ENCODE measurements at places on chromosomes 5 and 9.

- no peak for DNase-seq
Observed at GRCh38 chr9:119736491-119737454, 367.5 kb upstream of the BRINP1 start.

DNA sequence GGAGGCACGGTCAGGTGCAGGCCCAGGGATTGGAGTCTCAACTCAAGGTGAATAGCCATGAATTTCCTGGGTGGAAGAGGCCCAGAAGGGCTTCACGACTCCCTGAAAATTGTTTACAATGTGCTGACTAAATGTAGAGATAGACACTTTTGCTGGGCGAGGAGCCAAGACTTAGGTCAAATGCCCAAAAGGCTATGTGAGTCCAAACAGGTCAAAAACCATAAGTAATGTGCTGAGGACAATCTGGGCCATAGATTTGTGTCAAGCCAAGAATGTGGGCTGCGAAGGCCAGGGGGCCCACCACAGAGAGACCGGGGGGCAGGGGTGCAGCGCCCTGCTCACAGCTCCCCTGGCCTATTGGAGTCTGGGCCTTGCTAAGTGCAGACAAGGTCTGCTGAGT, 197.8 kb downstream of the HSPA4 start:
- DNase-seq: no peak

DNA sequence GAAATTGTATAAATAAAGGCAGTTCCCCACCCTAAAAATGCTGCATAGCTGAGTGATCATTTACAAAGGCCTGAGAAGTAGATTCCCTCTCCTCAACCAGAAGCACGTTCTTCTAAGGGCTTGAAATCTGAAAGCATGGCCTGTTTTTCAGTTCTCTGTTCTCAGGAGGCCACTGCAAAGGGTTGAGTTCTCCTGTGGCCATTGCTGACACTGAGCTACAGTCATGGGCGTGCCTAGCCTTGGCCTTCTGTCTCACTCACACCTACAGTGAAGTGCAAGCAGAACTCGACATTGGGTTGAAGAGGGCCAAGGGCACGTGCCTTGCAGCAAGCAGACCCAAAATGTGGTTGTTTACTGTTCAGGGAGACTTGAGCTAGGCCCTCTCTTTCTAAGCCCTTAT, 276.6 kb upstream of the VLDLR start:
- DNase-seq: no peak

GRCh38 chr9:130664251-130665028, at the start of gene PRDM12:
Gene PRDM12 (plus strand): TSS chr9:130664594. CDS start chr9:130664654, 60 bp downstream.
- DNase-seq: no peak

GRCh38 chr9:137286975-137287383, 9.5 kb downstream of the TOR4A start:
- no peak for DNase-seq

GRCh38 chr5:157971571-157972216, 112.7 kb upstream of the CLINT1 start:
- no peak for DNase-seq

DNA sequence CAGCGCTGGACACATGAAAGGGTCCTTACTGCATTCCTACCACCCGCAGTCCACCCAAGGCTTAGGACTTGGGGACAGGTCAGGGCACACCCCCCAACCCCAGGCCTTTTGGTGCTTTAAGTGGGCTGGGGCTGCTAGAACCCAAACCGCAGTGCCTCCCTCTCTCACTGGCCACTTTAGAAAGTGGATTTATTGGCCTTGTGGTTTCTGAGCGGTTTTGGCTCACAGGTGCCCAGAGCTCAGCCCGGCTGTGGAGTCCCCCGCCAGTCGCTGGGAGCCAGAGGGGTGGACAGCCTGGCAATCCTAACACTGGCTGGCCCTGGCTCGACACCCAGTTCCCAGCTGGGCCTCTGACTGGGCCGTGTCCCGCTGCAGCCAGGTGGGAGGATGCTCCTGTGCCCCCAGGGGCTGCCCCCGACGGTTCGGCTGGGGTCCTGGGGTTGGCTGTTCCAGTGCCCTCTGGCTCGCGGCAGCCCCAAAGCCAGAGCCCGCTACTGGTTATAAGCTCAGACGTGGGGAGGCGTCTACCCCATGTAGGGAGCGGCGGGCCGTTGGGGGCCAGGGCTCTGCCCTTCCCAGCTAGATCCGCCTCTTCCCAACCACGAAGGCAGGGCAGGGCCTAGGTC, 65.2 kb upstream of the RNU6ATAC start:
- DNase-seq: no peak

GRCh38 chr9:89999176-89999533, 394.3 kb downstream of the GADD45G start:
- no peak for DNase-seq

GRCh38 chr5:167167191-167167795, 1124.2 kb upstream of the WWC1 start:
- DNase-seq: no peak

DNA sequence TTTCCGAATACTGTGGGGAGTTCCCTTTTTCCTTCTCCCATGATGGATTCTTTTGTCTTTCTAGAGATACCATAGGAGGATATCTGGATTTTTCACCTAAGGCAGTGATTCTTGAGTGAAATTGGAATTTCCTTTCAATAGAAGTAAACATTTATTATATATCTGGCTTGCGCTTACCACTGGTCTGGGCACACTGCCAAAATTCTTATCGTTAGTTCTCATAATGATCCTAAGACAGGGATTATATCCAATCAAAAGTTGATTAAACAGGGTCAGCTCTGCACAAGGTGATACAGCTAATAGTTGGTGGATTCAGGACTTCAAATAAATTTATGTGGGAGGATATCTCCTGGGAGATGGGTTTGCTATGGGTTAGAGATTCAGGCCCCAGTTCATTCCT, 9.6 kb downstream of the TLE4 start:
- peak; percentile 83 for DNase-seq

DNA sequence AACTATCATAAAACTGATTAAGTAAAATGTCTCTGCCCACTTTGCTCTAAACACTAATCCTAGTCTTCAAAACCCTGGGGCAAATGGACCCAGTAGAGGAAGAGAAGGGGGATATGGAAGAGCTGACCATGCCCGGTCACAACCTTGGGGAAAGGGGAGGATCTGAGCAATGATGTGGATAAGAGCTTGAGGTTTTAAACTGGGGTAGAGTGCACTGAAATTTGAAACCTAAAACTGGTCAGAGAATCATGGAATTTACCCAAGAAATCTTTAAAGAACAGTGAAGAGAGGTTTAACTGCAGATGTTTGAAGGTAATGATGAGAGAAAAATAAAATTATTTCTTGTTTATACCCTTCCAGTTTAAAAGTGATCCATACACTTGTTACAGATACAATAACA, 110.8 kb downstream of the MRPS30 start:
- DNase-seq: no peak

DNA sequence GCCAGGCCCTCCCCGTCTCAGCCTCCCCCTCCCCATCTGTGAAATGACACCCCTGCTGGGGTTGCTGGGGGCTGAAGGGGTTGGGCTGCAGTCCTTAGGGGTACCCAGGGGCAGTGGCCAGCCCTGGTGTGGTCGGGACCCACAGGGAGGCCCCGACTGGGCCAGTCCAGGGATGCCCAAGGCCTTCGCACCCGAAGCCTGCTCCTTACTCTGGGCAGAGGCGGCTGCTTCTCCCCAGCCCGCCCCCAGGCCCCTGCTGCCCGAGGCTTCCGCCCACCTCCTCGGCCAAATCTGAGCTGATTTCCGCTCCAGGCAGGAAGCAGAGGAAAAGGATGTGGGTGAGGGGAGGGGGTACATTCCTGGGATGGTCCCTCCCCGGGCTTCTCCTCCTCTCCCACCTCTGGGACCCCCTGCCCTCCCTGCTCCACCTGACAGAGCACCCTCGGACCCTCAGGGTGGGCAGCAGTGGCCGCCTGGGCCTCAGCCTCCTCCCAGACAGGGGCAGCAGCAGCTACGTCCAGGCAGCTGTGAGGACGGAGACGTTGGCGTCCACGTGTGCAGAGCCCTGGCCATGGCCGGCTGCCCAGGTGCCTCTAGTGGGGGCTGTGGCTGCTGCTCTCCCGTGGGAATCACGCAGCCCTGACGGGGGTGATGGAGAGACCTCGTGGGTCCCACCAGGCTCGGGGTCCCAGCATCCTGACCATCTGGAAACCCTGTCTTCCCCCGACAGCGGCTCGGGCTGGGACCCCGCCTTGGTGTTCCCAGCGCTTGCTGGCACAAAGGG, 4.2 kb upstream of the NRARP start:
- no peak for DNase-seq

DNA sequence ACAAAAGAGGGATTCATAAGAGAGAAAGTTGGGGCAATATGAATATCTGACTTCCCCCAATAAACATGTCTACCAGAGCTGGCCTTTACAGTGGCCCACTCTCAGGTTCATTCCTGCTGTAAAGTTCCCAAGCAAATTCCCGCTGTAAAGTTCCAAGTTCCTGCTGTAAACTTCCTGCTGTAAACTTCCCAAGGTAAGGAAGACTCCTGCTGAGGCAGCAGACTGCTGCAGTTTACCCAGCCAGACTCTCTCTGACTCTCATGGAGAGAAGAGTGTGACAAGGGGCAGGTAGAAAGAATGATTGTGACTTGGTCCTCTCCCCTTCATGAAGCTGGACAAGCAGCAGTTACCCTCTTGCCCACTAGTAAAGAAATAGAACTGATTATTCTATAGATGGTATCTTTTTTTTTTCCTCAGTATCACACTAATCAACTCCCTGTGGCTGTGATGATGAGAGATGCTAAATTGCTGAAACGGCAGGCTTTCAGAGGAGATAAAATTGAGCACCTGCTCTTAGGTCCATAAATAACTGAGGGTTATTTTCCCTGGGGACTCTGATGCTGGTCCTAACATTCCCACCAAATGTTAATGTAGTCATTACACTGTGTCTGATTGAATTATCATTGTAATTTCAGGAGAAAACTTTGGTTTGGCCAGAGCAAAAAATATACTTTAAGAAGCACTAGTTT, 220.4 kb downstream of the PARP8 start:
- no peak for DNase-seq

- DNase-seq: peak; percentile 16
Observed at GRCh38 chr9:3181049-3181953, 337.4 kb upstream of the PUM3 start.

- no peak for DNase-seq
Observed at GRCh38 chr5:98397081-98397480, 376.4 kb upstream of the RGMB start.

DNA sequence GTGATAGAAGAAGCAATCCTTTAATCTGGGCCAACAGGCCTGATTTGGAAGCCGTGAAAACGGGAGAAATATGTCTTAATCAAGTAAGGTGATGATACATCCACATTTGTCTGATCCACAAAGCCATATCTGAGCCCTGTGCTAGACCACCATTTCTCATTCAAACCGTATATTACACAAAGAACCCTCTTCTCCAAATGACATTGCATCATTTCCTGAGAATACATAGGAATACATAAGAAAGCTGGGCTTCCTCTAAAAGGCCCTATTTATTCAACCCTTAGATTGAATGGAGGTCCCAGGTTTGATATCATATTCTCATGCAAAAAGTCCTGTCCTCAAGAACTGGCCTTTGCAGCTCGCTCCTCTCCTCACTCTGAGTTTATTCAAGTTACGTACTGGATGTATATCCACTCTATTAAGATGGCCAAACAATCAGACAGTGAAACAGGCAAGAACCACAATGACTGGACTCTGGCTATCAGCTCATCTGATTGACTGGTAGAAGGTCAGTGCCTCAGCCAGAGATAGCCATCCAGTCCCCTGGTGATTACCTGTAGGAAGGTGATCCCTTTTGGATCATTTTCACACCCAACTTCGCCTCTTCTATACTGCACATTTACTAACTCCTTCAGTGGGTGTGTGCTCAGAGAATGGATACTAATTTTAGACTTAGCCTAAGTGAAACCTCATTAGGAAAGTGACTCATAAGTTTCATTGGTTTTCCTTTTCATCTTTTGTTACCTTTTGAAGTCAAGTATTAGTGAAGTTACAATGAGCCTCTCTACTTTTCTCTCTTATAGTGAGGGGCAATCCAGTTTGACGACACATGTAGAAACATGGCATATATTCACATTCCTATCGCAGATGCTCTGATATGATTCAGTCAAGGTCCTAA, 167.6 kb upstream of the WWC1 start:
- no peak for DNase-seq

- no peak for DNase-seq
Observed at GRCh38 chr5:148633067-148633377, 21.3 kb downstream of the HTR4 start.

DNA sequence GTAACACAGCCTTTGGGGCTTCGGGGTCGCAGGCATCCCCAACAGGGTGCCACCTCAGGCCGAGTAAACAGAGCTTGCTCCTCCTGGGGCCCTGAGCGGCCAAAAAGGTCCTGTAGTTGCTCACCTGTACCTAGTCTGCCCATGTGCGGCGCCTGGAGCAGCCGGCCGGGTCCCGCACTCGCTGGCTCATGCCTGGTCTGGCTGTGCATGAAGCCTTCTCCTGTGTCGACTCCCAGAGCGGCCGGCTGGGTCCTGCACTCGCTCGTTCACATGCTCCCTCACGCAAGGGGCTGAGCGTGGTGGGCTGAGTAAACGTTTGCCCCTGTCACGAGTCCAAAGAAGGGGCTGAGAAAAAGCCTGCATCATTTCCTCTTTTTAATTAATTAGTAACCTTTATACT, 162.4 kb upstream of the TUT7 start:
- DNase-seq: no peak

DNA sequence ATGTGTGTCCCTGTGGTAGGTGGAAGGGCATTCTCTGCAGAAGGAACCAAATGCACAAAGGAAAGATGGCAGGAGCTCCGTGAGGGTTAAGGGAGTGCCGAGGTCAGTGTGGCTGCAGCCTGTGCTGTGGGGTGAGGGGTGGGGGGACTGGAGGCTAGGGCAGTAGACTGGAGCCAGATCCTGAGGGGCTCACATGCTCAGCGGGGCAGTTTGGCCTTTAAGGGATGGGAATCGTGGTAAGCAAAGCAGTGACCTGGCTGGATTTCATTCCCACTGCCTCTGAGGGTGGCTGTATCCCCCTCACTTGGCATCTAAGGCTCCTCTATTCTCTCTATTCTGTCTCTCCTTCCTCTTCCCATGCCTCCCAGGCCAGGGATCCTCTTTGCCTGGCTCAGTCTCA, 15.6 kb downstream of the PITX1 start:
- DNase-seq: no peak

- no peak for DNase-seq
Observed at GRCh38 chr5:33713136-33713765, 178.5 kb downstream of the ADAMTS12 start.

GRCh38 chr5:77230727-77231470, 20.4 kb downstream of the PDE8B start:
- no peak for DNase-seq

GRCh38 chr5:128706269-128706668, 168.2 kb upstream of the FBN2 start:
- DNase-seq: no peak

GRCh38 chr9:26012797-26013196, 334.6 kb upstream of the TUSC1 start:
- DNase-seq: no peak

GRCh38 chr5:147880487-147880886, 2.0 kb downstream of the SCGB3A2 start:
- DNase-seq: no peak

GRCh38 chr9:85427772-85428171, 314.0 kb downstream of the AGTPBP1 start:
- DNase-seq: no peak

- no peak for DNase-seq
Observed at GRCh38 chr9:115986508-115986907, 167.1 kb upstream of the PAPPA start.

- DNase-seq: no peak
Observed at GRCh38 chr5:179346875-179347274, 1.6 kb upstream of the ADAMTS2 start.

Data from retinal pigment epithelial cell (primary cell).